ENCODE measurements at places on chromosomes 4 and X. TPM values are rescaled to one million over a fixed set of nuclear protein-coding genes. Genes with fewer than 3 reads are reported as not detected.

Gene CDKL2
- 18.0 TPM for polyA plus RNA-seq

- DNase-seq, result no peak
Measured at GRCh38 chrX:40437348-40437747, 143.4 kb upstream of the ATP6AP2 start.

Gene FDCSP
- 0.58 TPM for polyA plus RNA-seq

- no peak for DNase-seq
Measured at GRCh38 chr4:119550857-119551532, 77.6 kb downstream of the PDE5A start.

- no peak for DNase-seq
Measured at GRCh38 chr4:110248831-110249253, 50.4 kb upstream of the ELOVL6 start.

Data from left kidney (tissue), 8 donors.